ENCODE measurements at places on chromosomes 4 and X.

DNA sequence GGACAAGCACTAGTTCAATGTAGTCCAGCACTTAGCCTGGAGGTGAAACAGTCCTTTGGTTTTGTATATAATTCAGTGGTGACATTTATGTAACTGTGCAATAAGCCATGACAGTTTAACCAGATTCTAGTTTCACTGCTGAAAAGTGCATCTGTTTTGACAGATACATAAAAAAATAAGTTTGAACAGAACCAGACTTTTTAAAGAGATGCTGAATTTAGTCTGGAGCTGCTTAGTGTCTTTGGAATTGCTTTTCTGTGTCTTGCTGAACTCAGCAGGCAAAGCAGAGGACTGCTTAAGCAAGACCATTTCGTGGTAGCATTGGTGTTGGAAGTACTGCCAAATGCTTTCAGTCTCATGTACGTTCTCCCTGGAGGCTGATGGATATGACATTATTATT is 393.5 kb downstream of the MAPK10 start:
- no peak for DNase-seq

- no peak for DNase-seq
These were observed 81.0 kb downstream of the WWC2 start for GRCh38 chr4:183180096-183180495.

- no peak for DNase-seq
These were observed 155.0 kb downstream of the QDPR start for GRCh38 chr4:17356926-17357325.

- DNase-seq, result no peak
These were observed 12.8 kb downstream of the NOP14 start for GRCh38 chr4:2950221-2950989.

GRCh38 chrX:70470850-70471289 is 26.2 kb downstream of the DLG3 start:
- DNase-seq, result no peak

- DNase-seq, result no peak
These were observed 16.5 kb downstream of the TMPRSS11E start for GRCh38 chr4:68463796-68464195.

GRCh38 chr4:13626492-13627177 is 890 bp downstream of the BOD1L1 start:
- DNase-seq, result peak; percentile 10

DNA sequence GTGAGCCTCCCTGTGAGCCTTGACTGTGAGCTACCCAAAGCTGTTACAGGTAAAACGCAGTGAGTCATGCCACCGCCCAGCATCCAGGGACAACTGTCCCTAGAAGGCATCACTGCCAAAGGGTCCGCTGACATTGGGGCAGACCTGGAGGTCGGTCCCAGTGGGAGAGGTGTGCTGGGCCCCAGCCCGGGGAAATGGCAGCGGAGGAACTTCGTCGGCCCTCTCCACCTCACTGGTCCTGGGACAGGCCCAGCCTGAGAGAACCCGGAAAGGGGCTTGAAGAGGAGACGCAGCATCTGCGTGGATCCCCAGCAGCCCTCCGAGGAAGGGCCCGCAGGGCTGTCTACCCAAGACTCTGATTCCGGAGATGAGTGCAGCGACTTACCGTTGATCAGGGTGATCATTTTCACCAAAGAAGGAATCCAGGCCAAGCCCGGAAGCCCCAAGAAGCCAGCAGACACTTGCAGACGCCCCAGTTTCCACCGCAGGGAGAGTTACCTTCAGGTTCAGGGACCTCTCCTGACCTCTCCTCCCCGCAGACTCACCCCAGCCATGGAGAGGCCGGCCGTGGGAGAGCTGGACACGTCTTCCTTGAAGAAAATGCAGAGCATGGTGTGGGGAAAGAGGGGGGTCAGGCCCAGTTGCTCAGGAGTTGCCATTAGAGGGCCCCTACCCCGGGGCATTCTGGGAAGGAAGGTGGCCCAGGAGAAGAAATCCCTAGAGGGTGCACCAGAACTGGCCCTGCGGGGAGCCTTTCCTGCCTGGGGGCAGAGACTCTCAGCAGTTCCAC is 51.2 kb downstream of the CXorf49B start:
- DNase-seq, result no peak

DNA sequence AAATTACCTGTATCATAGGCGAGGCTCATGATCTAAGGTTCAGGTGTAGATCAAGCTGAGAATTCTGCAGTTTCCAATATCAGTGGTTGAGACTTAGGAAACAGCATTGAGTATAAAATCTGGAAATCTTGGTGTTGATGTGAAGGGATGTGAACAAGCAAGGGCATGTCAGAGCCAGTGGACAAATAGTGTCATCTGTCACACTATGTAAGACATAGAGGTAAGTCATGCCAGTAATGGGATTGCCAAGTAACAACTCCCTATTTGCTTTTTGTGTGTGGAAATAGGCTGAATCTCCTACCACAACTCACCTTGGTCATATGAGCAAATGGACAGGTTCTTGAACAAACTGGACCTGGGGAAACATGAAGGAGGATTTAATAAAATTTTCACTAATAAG is 334.5 kb upstream of the EMCN start:
- no peak for DNase-seq

- no peak for DNase-seq
These were observed 5.7 kb upstream of the CASP6 start for GRCh38 chr4:109708990-109709389.

- no peak for DNase-seq
These were observed 156.3 kb downstream of the BCOR start for GRCh38 chrX:39941332-39941920.

GRCh38 chr4:3041192-3042142 is 32.9 kb downstream of the HTT-AS start:
- DNase-seq, result no peak

GRCh38 chr4:27206009-27206408 is 345.4 kb downstream of the STIM2 start:
- no peak for DNase-seq

DNA sequence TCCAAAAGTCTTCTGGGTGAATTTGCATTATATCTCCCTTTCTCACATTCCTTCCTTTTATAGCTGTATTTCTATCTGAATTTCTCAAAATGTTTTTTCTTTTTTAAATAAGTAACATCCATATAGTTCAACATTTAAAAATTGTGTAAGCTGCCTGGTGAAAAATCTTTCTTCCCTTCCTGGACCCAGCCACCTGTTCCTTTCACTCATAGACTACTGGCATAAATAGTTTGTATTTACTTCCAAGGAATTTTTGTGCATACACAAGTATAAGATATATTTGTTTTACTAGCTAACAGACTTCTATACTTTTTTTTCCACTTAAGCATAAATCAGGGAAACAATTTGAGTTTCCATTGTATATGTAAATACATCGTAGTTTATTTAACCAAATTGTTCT is 35.7 kb downstream of the PACRGL start:
- no peak for DNase-seq

- no peak for DNase-seq
These were observed 136.8 kb downstream of the CYLC1 start for GRCh38 chrX:83997781-83998180.

GRCh38 chr4:24411806-24412205 is 172.5 kb downstream of the DHX15 start:
- DNase-seq, result no peak

DNA sequence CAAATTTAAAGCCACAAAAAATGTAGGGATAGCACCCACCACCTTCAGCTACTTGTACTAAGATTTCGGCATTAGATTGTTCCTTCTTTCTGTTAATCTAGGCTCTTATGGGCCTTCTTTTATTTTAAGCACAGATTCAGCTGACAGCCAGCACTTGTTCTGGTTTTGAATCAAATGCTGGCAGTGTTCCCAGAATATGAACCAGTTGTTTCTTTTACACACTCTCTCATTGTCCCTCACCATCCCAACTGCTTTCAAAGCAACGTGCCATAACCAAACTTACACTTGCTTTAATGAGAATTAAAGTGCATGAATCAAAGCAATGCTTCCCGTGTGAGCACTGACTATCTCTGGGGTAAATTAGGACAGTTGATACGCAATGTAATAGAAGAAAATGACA is 744.5 kb upstream of the FAM241A start:
- DNase-seq, result no peak

DNA sequence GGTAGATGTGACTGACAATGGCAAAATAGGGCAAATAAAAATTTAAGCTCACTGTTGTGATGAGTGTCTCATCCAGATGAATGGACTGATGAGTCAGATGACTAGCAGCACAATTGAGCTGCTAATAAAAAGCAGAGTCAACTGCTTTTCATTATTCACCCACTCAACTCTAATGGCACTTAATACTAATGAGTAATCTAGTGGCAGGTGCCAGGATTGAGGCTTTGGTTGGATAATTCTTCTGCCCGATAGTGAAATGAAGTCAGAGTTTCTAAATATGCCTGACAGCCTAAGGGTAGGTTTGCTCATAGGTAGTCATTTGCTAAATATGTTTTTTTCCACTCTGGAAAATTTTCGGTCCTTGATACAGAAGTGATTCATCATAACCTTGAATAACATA is 10.4 kb downstream of the OGT start:
- peak; percentile 71 for DNase-seq

GRCh38 chrX:140141444-140142029 is 176.2 kb upstream of the CXorf66 start:
- peak; percentile 18 for DNase-seq

Data from Caki2 (cell line).